Caki2 (cell line): ENCODE measurements at places on chromosomes 6 and 20.
A peak's percentile ranks its signal among the peaks of the same experiment; 100 is the strongest.

DNA sequence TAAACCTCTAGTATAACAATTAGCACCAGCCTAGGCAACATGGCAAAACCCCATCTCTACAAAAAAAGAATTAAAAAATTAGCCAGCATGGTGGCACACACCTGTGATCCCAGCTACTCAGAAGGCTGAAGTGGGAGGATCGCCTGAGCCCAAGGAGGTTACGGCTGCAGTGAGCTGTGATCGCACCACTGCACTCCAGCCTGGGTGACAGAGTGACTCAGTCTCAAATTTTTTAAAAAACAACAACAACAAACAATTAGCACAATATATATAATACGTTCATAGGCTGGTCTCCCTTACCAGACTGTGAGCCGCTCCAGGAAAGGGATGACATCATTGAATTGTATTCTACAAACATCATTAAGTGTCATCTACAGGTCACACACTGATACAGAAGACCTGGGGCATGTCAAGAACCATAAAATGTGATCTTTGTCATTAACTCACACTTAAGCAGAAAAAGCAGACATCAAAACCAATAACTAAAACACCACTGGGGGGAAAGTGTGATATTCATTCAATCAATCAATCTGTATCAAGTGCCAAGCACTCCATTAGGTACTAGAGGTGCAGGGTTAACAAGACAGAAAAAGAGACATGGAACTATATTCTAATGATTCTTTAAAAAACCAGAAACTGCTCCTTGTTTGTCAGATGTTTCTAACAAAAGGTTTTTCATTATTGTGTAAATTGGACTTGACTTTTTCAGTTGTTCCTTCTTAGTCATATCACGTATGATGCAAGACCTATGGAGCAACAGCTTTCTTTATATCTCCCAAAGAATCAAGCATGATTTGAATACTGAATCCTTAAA lies 17.8 kb downstream of the MAP3K5 start:
- DNase-seq, result peak; percentile 30

GRCh38 chr6:98498866-98499265 lies 335.5 kb upstream of the POU3F2 start:
- DNase-seq, result no peak

DNA sequence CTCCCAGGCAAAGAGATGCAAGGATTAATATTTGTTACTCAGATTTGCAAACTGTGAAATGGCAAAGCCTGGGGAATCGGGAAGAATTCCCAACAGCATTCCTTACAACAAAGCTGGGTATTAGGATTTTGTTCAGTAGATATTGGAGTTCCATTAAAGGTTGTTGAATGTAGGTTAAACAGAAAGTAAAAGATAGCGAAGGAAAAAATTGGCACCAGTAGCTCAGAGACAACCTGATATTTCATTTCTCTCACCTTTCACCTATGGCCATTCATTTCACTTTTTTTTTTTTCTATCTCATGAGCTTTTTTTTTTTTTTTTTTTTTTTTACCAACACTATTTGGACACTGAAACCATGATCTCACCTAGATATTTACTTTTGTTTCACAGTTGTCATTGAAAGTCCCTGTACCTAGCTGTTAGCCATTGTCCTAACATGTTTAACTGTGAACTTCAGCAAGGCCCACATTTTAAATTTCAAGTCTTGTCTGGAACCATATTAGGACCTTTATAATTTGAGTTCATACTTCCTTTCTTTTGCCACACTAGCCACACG lies 552.5 kb downstream of the HAO1 start:
- no peak for DNase-seq

DNA sequence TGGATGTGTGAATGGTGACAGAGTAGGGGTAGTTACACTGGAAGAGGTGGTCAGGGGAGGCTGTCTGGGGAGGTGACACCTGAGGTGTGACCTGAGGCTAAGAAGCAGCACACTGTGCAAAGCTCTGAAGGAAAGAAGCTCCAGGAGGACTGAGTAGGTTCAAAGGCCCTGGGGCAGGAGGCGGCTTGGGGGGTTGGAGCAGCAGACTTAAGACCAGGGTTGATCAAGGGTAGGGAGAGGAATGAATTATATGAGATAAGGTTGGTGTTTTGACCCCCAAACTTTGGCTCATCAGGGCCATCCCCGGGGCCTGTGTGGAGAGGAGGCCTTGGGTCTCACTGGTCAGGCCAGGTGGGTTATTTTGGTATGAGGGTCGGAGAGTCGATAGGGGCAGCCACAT lies 166.1 kb downstream of the GRM4 start:
- no peak for DNase-seq

- peak; percentile 19 for DNase-seq
These were observed 279.7 kb downstream of the CDC5L start for GRCh38 chr6:44667226-44667625.

- no peak for DNase-seq
These were observed 124.5 kb downstream of the IMPG1 start for GRCh38 chr6:75947935-75948334.

GRCh38 chr6:331622-332521 lies 39.6 kb downstream of the DUSP22 start:
- DNase-seq, result peak; percentile 22

DNA sequence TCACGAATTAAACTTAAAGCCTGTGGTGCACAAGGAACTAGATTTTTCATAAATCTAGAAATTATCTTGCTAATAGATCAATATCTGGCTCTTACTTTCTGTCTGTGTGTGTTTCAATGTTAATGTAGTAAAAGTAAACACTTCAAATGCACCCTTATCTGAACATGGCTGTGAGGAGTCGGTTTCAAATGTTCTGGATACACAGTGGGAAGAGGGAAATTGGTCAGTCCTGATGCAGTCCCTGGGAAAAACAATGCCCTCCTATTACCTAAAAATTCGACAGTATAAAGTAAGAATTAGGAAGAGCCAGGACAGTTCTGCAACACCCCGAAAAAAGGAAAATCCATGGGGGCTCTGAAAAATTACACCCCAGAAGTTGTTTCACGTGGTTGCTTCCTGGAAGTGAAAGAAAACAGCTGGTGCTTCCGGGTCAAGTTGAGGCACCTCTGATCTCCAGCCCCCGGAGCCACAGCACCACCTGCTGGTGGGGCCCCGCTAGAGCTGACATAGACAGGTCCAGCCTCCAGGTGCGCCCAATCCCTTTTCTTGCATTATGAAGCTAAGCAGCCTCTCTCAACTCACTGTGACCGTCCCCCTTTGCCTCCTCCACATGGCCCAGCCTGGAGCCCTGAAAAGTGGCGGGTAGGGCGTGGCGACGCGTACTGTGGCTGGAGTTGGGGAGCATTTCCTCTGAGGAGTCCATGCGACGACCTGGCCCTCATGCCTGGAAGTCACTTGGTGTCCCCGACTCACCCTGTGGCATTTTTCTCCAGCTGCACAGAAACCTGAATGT lies 8.3 kb downstream of the SEMG2 start:
- DNase-seq, result no peak

DNA sequence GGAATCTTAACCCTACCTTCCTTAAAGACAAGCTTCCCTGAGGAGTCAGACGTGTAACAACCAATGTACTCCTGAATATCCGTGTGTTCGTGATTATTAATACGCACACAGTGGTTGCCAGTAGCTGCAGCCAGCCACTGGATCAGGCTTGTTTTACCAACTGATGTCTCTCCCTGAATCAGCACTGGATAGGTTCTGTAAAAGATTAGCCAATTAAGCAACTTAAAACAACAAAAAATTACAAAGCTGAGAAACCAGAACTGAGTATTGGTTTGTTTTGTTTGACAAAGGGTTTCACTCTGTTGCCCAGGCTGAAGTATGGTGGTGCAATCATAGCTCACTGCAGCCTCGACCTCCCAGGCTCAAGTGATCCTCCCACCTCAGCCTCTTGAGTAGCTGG lies 69.3 kb downstream of the MDN1 start:
- peak; percentile 80 for DNase-seq

GRCh38 chr6:22069306-22069800 lies 227.5 kb downstream of the PRL start:
- no peak for DNase-seq

- no peak for DNase-seq
These were observed 37.6 kb upstream of the CCN6 start for GRCh38 chr6:112016320-112016719.

GRCh38 chr6:21996425-21997118 lies 300.3 kb downstream of the PRL start:
- DNase-seq, result no peak

DNA sequence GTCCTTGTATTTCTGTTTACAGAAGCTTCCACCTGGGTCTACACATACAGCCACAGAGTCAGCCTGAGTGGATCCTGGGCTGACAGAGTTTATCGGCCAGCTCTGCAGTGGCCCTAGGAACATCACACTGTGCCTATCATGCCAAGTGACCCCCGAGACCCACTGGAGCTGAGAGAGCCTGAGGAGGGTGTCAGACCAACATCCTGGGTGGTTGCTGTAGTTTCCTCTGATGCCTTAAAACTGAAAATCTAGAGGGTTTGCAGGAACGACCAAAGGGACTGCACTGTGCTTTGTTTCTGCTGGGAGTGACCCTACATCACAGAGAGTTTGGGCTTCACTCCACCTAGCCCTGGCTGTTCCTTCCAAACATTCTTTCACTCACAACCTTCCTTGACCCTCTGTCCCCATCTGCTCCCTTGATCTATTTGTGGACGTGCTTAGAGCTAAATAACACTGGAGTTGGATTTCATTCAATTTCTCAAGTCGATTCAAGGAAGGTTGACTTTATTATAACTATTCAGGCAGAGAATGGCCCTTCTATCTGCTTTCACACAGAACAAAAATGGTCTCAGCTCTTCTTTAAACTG lies 18.1 kb downstream of the MYLK4 start:
- no peak for DNase-seq

DNA sequence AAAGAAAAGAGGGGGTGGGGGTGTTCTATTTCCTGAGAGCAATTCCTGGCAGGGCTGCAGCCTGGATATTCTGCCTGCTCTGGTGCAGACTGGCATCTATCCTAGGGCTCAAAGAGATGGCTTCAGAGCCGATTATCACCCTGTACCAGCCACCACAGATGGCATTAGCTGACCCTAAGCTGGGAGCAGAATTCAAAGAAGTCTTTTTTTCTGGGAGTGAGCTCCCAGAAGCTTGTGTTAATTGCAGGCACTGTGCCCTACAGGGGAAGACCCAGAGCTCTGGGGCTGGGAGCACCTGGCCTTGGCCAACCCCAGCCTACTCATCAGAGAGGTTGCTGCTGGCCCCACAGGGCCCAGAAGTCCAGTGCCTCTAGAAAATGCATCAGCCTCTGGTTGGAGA lies 85.9 kb downstream of the PXDC1 start:
- DNase-seq, result no peak

- no peak for DNase-seq
These were observed 113.9 kb downstream of the PRDM1 start for GRCh38 chr6:106199998-106200397.

DNA sequence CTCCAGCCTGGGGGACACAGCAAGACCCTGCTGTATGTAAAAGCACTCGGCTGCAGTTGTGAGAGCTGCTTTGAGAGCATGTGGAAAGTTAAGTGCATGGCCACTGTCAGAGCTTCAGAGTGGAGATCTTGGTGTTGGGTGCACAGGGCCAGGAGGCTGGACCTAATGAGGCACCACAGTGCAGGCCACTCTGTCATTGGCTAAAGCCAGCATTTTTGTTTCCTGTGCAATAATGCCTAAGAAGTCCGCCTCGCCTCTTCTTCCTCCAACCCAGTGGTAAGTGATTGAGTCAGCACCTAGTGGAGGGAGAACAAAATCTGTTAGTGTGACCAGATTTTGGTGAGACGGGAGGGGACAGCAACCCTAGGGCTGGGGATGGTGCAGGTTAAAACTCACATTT lies 60.6 kb downstream of the SSR1 start:
- DNase-seq, result no peak

DNA sequence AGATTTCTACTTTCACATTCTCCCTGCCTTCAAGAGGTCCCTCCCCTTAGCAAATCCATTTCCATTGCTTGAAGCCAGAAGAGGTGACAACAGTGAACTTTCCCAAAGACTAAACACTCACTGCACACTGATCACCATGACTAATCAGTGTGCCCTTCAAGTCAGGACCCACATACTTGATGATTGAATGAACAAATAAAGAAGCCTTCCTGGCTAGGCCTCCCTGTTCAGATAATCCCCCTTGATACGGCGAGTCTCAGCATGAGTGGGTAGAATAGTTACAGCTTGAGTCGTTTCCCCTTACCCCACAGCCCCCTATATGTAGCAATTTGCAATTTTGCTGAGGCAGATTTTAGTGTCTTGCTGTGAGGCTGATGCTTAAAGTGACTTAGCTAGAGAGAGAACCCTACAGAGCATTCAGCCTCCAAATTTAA lies 102.2 kb downstream of the UNC5CL start:
- DNase-seq, result peak; percentile 69

GRCh38 chr6:33783781-33784520 lies 5.0 kb downstream of the LEMD2 start:
- DNase-seq, result no peak

DNA sequence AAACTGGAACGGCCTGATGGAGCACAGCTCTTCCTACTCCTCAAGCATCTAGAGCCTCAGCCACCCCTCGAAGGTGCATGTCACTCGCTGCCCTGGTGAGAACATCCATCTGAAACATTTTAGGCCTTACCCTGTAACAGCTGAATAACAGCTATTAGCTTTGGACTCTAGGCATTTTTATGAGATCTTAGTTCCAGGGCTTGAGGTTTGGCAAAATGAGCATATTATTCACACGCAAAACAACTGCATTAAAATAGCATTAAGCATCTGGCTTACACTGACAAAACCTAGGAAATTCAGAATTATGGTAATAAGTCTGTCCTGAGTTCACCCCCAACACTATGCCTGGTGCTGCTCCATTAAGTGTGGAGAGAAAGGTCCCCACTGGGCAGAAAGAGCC lies 56.1 kb downstream of the ADAT2 start:
- no peak for DNase-seq

- DNase-seq, result no peak
These were observed at the start of gene COL9A3 for GRCh38 chr20:62816884-62817873. Gene COL9A3, plus strand, starts transcription at chr20:62817050. Its CDS starts 15 bp downstream, at chr20:62817065.

GRCh38 chr6:166109608-166110007 lies 58.0 kb downstream of the TBXT start:
- no peak for DNase-seq

DNA sequence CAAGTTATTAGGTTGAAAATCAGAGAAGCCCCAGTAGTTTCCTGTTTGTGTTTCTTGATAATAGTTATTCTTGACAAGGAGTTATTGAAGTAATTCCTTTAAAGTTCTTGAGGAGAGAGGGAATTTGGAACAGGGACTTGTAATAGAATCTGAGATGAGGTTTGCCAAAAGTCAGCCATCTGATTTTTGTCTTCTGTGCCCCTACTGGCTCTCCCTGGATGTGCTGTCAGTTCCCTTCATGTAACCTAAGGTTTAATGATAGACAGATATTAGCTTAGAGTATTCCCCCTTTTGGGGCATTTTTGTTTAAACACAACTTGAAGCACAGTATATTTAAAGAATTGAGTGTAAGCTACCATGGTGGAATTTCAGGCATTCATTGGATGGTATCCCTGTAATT lies 71.4 kb downstream of the CARMIL1 start:
- no peak for DNase-seq

- peak; percentile 8 for DNase-seq
These were observed 182.6 kb upstream of the JAG1 start for GRCh38 chr20:10856237-10857015.

- peak; percentile 84 for DNase-seq
These were observed at the start of gene POM121L2 for GRCh38 chr6:27312146-27312949. Gene POM121L2, minus strand, starts transcription at chr6:27312273. Its CDS starts 103 bp downstream, at chr6:27312170.
